ENCODE measurements at places on chromosomes 3 and 15.

DNA sequence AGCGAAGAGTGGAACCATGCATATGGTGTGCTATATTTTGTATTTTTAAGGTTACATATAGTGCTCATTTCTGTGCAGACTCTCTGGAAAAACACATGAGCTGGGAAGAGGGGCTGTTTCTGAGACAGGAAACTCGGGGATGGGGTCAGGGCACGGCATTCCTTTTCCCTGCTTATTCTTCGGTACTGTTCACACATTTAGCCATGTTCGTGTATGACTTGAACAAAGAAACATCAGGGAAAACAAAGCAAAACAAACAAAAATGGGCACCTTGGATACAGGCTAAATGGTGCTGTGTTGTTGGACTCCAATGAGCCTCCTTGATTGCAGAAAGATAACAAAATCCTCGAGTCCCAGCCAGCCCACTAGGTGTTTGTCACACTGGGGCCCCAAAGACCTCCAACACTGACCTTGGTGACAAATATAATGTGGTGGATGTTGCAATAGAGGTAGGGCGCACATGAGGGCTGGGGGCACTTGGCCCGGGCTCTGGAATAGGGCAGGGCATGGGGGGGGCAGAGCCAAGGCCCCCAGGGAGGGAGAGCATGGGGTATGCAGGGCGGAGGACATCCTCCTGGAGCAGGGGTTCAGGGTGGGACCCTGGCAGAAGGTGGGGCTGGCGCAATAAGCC lies 19.3 kb downstream of the DNASE1L3 start:
- no peak for DNase-seq

DNA sequence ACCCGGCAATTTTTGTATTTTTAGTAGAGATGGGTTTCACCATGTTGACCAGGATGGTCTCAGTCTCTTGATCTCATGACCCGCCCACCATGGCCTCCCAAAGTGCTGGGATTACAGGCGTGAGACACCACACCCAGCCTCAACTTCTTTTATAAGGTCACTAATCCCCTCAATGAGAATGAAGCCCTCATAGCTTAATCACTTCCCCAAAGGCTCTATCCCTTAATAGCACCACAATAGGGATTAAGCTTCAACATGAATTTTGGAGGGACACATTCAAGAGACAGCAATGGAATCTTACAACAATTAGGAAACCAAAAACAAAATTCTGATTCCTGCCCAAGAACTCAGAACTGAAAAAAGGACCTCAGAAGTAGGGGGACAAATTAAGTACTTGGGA lies 126.8 kb downstream of the ATP1B3 start:
- DNase-seq, result no peak

- no peak for DNase-seq
These were observed 569 bp downstream of the HIGD2B start for GRCh38 chr15:72685301-72685924.

- DNase-seq, result peak; percentile 9
These were observed 2.6 kb upstream of the GNB5 start for GRCh38 chr15:52193791-52194190.

GRCh38 chr3:176415661-176416295 lies 781.5 kb downstream of the TBL1XR1 start:
- no peak for DNase-seq

DNA sequence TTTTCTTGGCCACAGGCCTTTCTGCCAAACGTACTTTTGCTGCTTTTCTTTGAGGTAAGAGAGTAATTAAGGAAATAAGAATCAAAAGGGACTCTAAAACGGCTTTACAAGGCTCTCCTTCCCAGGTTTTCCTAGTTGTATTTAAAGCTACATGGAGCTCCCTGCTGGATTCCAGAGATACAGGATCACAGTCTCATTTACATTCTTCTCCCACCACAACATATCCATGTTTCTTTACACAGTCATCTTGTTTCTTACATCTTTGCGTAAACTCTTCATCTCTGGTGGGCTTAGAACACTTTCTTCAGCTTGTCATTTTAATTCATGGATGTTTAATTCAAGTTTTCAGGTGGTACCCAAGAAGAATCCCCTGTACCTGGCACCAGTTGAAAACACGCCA lies 117.6 kb upstream of the BFSP2 start:
- DNase-seq, result peak; percentile 16

Data from AG08395 (cell line).